ENCODE measurements at places on chromosomes 7 and 10.

GRCh38 chr10:27479016-27479415 lies 25.1 kb upstream of the RAB18 start:
- no peak for DNase-seq

DNA sequence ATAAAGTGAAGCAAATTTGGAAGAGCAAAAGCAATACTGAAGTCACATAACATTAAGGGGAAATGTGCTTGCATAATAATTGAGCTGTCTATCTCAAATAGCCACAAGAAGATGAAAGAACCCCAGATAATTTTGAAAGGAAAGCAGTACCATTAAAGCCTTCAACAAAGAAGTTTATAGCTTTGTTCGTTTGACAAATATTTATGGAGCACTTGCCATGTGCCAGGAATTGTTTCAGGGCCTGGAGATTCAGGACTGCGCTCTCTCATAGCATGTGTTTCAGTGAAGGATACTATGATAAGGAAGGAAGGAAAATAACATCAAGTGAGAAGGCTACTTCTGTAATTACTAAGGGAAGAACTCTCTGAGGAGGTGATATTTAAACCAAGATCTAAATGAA lies 212.3 kb upstream of the CSTF2T start:
- no peak for DNase-seq

GRCh38 chr10:17660921-17661320 lies 17.0 kb downstream of the STAM start:
- no peak for DNase-seq

GRCh38 chr7:42227021-42227420 lies 10.0 kb downstream of the GLI3 start:
- DNase-seq: no peak

GRCh38 chr10:75233444-75234016 lies 2.2 kb downstream of the COMTD1 start:
- no peak for DNase-seq

- DNase-seq: no peak
Measured at GRCh38 chr10:44177610-44178009, 207.3 kb downstream of the CXCL12 start.

DNA sequence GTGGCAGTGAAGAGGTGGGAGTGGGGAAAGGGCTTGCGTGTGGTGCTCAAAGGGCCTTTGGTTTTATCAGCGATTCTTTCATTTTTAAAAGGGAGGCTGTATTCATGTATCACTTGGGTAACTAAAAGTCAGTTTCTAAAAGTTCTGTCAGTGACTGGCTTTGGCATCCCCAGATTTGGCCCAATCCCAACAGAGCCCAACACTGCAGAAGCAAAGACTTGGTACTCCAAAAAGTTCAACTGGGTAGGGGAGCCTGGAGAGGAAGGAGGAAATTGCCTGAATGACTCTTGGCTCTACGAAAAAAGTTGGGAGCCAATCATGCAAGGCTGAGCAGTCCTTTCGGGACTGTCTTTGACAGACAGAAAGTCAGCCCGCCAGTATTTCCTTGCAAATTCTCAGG lies 54.5 kb upstream of the COL13A1 start:
- DNase-seq: no peak

GRCh38 chr10:72334196-72334824 lies 20.4 kb downstream of the DNAJB12 start:
- peak; percentile 86 for DNase-seq

DNA sequence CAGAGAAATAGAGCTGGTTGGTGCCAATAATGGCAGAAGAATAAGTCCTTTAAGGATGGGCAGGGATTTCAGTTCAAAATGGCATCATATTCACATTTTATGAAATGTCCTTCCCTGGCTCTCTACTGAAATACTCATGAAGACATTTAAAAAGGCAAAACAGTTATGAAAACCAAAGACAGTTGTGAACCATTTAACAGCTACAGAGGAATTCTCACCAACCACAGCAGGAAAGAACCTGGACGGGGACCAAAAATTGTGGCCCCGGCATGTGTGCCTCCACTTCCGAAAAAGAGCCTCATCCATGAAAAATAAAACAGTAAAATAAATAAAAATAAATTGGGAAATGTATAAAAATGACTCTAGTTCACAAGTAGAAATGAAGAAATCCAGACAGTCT lies 539.5 kb downstream of the SUGCT start:
- DNase-seq: peak; percentile 20

DNA sequence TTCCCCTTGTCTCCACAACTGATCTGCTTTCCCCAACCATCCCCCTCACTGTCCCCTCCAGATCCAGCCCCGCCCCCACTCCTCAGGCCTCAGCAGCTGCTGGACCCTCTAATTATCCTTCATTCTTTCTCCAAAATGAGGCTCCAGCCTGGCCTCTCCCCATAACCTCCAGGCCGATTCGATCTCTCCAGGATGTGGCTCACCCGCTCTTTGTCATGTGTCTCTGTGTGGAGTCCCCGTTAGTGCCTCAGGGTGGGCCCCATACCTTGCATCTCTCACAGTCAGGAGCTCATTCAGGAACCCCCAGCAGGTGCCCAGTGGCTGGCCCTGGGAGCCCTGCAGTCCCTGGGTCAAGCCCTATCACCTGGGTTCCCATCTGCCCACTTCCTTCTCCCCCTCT lies 1.3 kb downstream of the PILRA start:
- DNase-seq: no peak

All from fibroblast of villous mesenchyme (primary cell).